ENCODE measurements at places on chromosomes 2 and 18.

DNA sequence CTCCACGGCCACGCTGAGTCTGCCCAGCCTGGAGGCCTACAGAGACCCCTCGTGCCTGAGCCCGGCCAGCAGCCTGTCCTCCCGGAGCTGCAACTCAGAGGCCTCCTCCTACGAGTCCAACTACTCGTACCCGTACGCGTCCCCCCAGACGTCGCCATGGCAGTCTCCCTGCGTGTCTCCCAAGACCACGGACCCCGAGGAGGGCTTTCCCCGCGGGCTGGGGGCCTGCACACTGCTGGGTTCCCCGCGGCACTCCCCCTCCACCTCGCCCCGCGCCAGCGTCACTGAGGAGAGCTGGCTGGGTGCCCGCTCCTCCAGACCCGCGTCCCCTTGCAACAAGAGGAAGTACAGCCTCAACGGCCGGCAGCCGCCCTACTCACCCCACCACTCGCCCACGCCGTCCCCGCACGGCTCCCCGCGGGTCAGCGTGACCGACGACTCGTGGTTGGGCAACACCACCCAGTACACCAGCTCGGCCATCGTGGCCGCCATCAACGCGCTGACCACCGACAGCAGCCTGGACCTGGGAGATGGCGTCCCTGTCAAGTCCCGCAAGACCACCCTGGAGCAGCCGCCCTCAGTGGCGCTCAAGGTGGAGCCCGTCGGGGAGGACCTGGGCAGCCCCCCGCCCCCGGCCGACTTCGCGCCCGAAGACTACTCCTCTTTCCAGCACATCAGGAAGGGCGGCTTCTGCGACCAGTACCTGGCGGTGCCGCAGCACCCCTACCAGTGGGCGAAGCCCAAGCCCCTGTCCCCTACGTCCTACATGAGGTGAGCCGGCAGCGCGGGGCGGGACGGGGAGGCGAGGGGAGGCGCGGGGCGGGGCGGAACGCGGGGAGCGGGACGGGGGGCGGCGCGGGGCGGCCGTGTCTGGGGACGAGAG lies 15.2 kb downstream of the NFATC1 start:
- no peak for DNase-seq

- DNase-seq = no peak
These were observed 4.3 kb upstream of the SH3BP4 start for GRCh38 chr2:234947556-234947955.

DNA sequence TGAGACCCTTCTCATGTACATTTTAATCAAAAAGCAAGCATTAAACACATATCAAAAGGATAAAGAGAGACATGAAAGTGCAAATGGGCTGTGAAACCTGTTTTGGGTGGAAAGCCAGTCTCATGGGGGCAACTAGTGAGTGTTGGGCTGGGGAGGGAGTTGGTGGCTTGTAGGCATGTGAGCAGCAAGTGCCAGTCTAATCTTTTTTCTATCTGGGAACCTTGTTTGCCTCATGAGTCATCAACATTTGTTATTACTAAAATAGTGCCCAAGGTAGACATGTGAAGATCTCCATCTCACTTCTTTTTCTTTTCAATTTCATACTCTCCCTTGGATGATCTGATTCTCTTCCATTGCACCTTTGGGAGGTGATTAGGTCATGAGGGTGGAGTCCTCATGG lies 613.9 kb upstream of the GYPC start:
- DNase-seq = no peak

- no peak for DNase-seq
These were observed 8.4 kb upstream of the CD226 start for GRCh38 chr18:69956057-69956456.

DNA sequence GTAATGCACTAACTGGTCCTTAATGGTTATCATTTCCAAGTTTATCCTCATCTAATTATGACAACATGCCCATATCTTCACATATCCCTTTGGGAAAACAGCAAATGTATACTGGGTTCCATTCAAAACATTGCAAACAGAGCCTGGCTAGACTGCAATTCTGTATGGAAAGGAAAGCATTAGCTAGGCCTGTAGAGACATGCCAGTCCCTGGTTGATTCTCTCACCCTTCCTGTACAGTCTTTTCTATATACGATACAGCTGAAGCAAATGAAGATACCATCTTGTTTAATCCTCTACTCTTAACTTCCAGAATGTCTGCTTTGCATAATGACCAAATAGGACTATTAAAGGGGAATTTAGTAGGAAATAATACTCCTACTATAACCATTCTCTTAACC lies 294.4 kb upstream of the MC4R start:
- DNase-seq = no peak

- DNase-seq = no peak
These were observed 548.6 kb upstream of the HS6ST1 start for GRCh38 chr2:128867311-128867710.

DNA sequence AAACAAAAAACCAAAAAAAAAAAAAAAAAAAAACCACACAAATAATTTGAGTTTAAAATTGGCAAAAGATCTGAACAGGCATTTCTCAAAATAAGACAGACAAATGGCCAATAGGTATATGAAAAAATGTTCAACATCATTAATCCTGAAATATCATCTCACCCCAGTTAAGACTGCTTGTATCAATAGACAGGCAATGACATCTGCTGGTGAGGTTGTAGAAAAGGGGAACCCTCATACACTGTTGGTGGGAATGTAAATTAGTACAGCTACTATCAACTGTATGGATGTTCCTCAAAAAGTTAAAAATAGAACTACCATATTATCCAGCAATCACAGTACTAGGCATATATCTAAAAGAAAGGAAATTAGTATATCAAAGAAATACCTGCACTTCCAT lies 523.1 kb downstream of the XIRP2 start:
- no peak for DNase-seq

DNA sequence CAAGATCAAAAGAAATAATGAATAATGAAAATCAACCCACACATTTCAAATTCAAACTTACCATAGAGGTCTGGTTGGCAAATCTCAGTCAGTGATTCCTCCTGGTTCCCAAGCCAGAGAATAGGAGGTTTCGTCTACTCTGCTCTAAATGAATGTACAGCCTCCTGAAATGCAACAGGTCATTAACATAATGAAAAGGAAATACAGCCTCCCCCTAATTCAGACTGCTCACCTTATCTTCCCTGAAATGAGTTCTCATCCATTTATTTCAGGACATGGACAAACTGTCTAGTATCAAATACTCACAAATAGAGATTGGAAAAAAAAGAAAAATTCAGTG lies 43.4 kb upstream of the CYTIP start:
- no peak for DNase-seq

- no peak for DNase-seq
These were observed 184.2 kb downstream of the PIEZO2 start for GRCh38 chr18:10965119-10965518.

- DNase-seq = no peak
These were observed 22.5 kb downstream of the SRSF7 start for GRCh38 chr2:38728694-38729093.

DNA sequence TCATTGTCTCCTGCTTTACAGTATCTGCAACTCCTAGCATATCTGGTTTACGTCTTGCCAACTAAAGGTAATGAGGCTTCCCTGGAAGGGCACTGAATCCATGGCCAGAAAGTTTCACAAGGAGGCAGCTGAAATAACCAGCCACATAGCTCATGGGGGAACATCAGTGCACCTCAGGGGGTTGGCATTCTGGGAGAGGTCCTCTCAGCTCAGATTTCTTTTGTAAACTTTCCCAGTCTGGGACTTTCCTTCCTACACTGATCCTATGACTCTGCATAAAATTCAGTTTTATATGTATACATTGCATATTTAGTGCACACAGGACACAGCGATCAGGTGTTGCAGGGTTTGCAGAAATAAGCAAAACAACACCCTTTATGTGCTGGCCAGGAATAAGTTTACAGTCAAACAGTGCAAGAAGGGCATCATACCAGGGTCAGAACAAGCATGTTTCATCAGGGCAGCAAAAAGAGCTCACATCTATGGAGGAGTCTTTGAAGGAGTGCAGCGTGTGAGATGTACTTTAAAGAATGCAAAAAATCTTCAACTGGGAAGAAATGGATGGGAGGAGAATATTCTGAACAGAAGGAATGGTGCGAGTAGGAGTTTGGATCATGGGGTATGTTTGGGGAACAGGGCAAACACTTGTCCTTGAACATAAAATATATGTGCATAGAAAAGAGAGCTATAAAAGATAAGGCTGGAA lies 240.6 kb upstream of the RAB12 start:
- no peak for DNase-seq

- no peak for DNase-seq
These were observed 27.0 kb downstream of the CDH2 start for GRCh38 chr18:28149810-28150420.

DNA sequence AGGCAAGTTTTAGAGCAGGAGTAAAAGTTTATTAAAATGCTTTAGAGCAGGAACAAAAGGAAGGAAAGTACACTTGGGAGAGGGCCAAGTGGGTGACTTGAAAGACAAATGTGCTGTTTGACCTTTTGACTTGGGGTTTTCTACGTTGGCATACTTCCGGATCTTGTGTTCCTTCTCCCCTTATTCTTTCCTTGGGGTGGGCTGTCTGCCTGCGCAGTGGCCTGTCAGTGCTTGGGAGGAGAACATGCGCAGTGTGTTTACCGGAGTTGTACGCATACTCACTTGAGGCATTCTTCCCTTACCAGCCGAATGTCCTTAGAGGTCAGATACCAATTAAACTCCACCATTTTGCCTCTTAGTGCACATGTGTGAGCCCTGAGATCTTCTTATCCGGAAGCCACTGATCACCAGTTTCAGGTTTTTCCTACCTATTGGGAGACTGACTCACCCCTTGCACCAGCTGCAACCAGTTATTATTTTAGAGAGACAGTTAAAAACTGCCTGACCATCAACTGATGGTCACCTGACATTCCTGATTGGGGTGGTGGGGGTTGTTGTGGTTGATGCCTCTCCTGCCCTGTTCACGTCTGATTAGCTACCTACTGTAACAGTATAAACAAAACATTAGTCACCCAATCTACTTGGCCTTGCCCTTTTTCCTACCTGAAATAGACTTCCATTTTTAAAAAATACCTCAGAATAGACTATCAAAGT lies 67.5 kb downstream of the NYAP2 start:
- DNase-seq = no peak

Measured in HuH-7.5 (cell line).